NCI-H345 (cell line): ENCODE measurements at places on chromosomes 12 and 14.

GRCh38 chr14:54564071-54564867 is 2.7 kb upstream of the SAMD4A start:
- peak; percentile 32 for DNase-seq

GRCh38 chr14:95784137-95784536 is 70.2 kb upstream of the TCL1A start:
- no peak for DNase-seq

DNA sequence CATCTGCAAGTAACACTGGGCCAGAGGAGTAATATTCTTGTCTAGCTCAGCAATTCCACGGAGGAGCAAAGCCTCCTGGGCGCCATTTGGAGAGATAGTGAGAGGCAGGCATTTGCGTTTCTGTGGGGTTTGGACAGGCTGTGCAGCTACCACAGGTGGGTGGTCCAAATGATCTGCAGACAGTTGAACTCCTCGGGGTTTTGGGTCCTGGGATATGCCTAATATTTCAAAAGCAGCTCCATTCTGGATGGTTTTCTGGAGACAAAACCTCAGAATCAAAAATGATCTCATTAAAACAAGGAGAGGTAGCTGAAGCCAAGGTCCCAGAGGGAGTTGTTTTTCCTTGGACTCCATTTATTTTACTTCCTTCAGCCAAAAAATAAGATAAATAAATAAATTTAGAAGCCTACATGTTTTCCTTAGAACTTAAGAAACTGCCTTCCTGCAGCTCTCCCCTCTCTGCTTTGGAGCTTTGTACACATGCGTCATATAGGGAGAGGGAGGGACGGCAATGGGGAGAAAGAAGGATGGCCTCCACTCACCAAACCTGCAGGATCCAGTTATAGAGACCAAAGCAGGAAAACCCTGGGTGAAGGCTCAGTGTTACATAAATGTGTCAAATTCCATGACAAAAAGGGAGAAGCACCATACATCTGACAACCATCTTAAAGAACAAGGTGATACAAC is 227.3 kb upstream of the DAAM1 start:
- DNase-seq, result no peak

- peak; percentile 71 for DNase-seq
Observed at GRCh38 chr12:23084236-23084995, 459.4 kb downstream of the ETNK1 start.

- DNase-seq, result no peak
Observed at GRCh38 chr12:132525011-132525832, 35.3 kb downstream of the FBRSL1 start.

DNA sequence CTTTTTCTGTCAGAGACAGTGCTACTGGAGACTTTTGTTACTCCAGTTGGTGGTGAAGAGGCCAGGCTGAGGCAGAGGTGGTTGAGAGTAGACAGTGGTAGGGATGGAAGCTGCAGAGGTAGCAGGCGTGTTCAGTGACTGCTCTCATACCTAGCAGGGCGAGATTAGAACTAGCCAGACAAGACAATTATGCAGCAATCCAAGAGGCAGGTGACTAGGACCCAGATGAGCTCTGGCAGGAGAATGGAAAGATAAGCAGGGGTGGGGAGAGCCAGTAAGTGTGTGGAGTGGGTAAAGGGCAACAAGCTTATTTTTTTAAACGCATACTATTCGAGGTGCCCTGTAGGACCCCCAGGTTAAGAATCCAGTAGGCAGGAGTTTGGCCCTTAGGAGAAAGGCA is 4.8 kb downstream of the PPP1R36 start:
- DNase-seq, result no peak

GRCh38 chr14:23452237-23452636 is 16.8 kb upstream of the MYH7 start:
- no peak for DNase-seq

DNA sequence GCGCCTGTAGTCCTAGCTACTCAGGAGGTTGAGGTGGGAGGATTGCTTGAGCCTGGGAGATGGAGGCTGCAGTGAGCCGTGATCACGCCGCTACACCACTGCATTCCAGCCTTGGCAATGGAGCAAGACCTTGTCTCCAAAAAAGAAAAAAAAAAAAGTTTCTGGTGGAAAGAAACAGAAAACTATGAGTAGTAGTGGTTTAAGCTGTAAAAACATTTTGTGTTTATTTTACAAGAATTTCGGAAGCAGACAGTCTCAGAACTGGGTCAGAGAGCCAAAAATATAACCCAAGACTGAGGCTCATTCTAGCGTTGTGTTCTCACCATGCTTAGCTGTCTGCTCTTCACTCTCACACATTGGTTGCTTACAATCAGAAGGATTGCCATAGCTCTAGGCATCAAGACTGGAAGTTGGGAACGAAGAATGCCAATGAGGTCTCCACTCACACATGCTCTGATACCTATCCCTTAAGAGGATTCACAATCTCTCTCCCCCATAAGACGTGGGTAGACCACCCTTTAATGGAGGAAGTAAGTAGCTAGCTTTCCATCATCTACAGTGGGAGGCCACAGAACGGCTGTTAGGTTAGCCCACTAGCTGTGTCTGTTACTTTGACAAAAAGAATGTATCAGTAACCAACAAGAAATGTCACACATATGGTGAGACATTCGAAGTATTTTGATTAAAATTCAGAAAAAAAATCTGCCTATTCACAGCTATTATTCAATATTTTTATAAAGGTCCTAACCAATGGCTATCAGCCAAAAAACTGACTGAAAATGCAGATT is 117.6 kb upstream of the RASSF8 start:
- DNase-seq, result no peak

GRCh38 chr14:21070083-21070609 is at the start of gene ARHGEF40:
ARHGEF40 (plus strand) TSS chr14:21070304; CDS start chr14:21070397, 93 bp downstream.
- peak; percentile 66 for DNase-seq

DNA sequence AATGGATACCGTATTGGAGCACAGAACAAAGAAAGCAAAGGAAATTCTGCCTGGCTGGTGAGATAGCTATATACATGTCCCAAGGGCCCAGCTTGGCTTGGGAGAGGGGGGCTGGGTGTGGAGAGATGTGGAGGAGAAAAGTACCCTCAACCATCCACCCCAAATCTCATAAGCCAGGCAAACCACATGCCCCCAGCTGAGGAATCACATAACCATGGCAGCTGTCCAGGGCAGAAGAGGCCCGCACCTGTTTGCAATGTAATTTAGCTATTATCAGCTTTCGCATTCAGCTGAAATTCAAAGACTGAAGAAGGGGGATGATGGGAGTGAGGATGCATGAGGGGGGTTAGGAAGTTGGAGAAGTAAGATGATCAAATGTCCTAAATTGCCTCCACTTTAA is 196.1 kb downstream of the TBX5 start:
- DNase-seq, result peak; percentile 82

DNA sequence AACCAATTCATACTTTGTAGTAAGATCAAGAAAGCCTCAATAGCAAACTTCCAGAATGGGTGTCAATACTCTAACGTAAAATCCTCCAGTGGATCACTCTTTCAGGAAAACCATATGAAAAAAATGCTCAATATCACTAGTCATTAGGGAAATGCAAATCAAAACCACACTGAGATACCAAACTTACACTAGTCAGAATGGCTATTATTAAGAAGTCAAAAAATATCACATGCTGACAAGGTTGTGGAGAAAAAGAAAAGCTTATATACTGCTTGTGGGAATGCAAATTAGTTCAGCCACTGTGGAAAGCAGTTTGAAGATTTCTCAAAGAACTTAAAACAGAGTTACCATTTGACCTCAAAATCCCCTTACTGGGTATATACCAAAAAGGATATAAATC is 49.5 kb upstream of the ATXN7L3B start:
- no peak for DNase-seq

DNA sequence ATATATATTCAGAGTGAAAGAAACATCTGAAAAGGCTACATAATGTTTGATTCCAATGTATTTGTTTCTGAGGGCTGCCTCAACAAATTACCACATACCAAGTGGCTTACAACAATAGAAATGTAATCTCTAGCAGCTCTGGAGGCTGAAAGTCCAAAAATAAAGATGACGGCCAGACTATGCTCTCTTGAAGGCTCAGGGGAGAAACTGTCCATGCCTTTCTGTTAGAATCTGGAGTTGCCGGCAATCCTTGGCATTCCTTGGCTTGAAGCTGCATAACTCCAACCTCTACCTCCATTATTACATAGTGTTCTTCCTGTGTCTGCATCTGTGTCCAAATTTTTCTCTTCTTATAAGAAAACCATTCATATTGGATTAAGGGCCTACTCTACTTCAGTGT is 68.1 kb upstream of the PLEKHG7 start:
- DNase-seq, result no peak

DNA sequence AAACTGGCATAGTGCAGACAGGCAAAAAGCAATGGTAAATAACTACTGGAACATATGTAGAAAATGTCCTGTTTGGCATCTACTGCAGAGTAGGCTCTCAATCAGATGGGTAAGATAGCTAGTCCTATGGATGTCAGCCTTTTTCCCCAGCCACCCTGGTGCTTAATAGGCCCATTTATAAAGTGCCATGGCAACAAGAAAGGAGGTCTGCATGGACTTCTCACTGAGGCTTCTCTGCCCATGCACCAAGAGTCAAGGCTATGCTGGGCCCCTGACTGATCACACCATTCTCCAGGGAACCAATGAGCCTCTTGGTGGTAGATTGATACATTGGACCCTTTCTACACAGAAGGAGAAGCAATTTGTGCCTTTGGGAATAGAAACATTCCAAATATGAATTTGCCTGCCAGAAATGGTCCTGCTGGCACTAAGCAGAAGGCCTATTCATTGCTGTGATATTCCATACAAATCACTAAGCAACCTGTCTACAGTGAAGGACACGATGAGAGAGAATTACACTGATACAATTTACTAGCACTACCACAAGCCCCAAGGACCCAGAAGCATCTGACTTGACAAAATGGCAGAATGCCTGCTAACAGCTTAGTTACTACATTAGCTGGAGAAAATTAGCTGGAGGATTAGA is 43.8 kb downstream of the RESF1 start:
- no peak for DNase-seq
